Activated CD4-positive, CD25-positive, alpha-beta regulatory T cell (primary cell): ENCODE measurements at places on chromosomes 12 and 14.

DNA sequence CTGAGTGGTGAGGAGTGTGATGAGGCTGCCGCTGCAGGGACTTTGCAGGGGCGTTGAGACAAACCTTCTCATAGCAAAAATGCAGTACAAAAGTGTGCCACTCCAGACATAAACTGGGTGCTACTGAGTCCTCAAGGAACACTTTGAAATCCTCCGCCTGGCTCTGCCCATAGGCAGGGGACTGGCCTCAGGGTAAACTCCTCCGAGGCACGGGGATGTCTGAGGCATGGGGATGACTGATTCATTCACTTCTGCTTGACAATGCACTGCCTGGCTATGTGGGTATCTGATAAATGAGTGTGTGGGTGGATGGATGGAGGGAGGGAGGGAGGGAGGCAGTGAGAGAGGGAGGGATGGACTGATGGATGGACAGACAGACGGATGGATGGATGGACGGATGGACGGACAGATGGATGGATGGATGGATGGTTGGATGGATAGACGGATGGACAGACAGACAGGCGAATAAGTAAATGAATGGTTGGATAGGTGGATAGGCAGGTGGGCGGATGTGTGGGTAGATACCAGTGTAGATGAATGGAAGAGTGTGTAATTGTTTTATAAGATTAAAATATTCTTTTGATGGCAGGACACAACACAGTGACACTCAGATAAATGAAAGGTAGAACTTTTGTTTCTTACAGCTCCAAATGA is 2.1 kb upstream of the BDKRB2 start:
- no peak for DNase-seq

- DNase-seq, result no peak
Observed at GRCh38 chr12:112190231-112191025, 65.1 kb downstream of the TRAFD1 start.

GRCh38 chr14:61051051-61051450 is 70.0 kb downstream of the SLC38A6 start:
- DNase-seq, result no peak

DNA sequence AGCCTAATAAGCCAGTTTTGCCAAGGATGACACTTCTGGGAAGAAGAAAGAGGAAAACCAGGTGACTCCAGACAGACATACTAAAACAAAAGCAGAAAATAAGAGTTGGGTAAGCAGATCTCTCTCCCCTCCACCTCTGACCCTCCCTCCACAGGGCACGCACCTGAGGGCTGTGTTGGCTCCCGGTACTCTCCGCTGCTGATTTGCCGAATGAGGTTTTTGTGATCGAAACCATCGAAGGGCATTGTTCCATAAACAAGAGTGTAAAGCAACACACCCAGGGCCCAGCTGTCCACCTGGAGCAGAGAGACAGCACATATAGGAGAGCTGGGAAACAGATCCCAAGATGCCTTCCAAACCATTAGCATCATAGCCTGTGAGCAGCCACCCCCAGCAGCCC is 68.1 kb downstream of the NUAK1 start:
- no peak for DNase-seq

DNA sequence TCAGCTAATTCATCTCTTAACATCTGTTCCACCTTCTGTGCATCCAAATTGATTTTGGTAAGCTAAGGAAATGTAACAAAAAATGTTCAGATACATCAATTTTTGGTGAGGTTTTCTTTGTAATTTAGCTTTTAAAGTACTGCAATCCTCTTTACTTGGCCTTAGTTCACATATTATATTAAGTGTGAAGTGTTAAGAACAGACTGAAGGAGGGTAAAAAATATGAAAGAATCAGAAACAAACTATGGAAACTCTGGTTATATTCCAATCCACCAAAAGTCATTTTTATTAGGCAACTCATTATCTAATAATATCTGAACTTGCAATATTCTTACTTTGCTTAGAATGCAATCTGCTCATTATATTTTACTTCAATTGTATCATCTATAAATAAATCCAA is 49.1 kb downstream of the CEP290 start:
- no peak for DNase-seq

- DNase-seq, result no peak
Observed at GRCh38 chr14:58265401-58265800, 20.8 kb downstream of the PSMA3 start.

GRCh38 chr12:33575346-33575745 is 135.7 kb upstream of the SYT10 start:
- no peak for DNase-seq

DNA sequence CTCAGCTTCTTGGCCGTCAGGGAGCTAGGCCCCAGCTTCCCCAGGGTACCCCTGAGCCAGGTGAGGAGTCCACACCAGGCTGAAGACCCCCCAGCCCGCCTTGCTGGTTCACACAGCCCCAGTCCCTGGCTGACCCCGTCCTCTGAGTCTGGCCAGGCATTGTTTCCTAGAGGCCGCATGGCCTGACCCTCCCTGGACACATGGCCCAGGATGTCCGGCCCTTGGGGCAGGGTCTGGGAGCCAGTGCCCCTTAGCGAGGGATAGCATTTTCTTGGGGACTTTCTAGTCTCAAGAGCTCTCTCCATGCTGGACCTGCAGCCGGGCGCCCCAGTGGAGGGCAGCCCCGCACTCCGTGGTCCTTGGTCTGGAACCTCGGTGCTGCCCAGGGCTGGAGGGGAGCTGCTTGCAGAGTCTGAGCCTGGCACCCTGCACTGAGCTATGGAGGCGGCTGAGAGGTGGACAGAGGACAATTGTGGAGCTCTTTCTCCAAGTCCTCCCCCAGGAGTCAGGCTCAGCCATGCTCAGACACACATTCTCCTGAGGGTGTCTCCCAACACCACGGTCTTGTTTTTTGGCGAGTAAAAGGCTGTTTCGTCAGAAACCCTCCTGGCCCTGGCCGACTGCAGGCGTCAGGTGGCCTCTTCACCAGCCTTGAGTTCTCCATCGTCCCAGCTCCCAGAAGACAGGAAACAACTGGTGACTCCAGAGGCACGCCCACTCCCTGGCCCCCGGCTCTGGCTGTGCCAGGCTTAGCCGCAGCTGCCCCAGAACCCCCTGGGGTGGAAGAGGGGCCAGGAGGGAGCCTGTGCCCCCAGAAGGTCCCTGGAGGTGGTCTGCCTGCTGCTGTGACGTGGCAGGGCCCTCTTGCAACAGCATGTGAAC is 17.6 kb upstream of the CRIP2 start:
- DNase-seq, result no peak

- DNase-seq, result no peak
Observed at GRCh38 chr12:65266408-65266807, 12.1 kb upstream of the MSRB3 start.

DNA sequence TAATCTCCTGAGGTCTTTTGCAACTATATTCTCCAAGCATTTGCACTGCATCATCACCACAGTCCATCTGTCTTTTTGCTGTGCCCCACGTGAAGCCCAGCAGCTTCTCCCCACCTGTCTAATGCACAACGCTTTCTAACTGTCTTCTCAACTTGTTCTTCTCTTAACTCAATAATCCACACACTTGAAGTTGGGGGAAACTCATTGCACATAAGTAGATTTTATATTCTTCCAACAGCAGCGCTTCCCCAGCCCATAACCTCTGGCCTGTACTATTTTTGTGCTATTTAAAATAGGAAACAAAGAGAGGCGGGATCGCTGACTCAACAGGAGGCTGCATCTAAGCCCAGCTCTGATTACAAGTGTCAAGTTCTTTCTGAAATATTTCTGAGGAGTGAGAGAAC is 226.7 kb downstream of the GXYLT1 start:
- no peak for DNase-seq

- DNase-seq, result no peak
Observed at GRCh38 chr12:62730649-62731048, 204.3 kb downstream of the PPM1H start.

DNA sequence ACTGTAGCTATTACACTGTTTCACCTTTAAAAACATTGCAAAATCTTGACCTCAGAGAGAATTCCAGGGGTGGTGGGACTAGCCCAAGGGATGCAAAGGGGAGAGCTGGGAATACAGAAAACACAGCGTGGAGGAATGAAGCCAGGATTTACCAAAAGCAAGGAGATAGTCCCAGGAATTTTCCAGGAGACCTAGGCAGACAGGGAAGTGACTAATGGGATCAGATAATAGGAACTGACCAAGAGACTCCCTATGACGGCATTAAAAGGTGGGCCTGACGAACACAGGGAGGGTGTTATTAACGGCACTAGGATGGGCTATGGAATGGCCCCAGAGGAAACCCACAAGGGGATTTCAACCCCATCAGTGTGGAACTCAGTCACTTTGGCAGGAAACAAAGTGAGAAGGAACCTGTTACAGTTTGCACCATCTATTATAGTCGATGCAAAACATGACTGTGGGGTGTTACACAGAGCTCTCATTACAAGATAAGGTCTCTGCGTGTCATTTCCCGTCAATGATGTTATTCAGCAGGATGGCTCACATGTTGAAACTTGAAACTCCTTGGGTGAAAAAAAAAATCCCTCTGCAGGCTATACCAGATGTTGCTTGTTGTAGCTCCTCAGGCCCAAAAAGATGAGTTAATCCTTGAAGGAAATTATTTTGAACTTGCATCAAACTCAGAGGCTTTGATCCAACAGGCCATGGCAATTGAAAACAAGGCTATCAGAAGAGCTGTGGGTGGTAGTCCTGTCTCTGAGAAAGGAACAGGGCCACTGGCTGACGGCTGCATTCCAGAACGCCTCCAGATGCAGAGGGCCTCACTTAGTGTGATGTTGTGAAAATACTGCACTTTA is 58.7 kb downstream of the DRAM1 start:
- DNase-seq, result no peak

DNA sequence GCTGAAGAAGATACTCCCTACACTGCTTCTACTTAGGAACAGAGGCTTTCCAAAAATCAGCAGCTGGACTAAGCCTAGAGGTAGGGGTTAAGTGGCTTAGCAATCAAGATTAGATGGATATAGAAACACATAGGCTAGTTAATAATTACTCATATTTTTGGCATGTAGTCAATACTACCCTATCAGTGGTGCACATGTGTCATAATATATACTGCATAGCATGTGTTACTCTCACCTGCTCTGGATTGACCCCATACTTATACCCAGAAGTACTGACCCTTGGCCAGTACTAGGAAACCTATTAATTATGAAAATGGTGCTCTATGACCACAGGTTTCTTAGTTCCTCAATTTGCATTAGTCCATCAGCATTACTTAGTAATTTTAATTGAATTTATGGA is 528.4 kb upstream of the LMO3 start:
- DNase-seq, result no peak

GRCh38 chr14:72332046-72332445 is 399.8 kb downstream of the RGS6 start:
- no peak for DNase-seq

DNA sequence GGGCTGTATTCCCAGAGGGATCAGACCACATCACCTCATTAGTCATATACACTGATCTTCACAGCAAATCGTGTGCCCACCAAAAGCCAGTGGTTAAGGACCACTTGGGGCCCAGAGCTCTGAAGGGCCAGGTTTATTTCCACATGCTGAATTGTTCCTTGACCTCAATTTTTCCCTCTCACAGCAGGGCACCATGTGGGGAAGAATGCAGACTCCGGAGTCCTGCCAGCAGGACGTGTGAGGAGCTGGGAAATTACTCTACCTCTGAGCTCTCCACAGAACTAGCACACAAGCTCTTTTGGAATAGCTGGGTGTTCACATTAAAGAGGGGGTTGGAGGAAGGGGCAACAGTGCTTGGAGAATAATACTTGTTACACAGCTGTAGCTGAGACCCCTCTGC is 57.6 kb upstream of the SEL1L start:
- DNase-seq, result no peak

DNA sequence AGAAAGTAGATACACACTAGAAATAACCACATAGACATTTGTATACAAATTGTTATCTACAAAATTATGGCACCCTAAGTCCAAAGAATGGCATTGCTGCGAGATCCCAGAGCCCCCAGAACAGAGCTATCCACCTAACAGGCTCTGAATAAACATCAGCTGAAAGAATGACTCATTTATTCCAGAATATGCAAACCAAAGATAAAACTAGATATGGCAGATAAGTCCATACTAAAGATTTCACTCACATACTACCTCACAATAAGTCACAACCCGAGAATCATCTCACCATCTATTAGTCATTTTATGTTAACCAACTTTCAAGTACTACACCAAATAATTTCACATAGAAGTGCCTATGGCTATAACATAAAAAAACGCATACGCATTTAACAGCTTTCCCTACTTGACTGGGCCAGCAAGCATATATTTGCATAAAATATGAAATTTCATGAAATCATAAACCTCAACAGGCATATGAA is 5.6 kb downstream of the CNIH1 start:
- no peak for DNase-seq

DNA sequence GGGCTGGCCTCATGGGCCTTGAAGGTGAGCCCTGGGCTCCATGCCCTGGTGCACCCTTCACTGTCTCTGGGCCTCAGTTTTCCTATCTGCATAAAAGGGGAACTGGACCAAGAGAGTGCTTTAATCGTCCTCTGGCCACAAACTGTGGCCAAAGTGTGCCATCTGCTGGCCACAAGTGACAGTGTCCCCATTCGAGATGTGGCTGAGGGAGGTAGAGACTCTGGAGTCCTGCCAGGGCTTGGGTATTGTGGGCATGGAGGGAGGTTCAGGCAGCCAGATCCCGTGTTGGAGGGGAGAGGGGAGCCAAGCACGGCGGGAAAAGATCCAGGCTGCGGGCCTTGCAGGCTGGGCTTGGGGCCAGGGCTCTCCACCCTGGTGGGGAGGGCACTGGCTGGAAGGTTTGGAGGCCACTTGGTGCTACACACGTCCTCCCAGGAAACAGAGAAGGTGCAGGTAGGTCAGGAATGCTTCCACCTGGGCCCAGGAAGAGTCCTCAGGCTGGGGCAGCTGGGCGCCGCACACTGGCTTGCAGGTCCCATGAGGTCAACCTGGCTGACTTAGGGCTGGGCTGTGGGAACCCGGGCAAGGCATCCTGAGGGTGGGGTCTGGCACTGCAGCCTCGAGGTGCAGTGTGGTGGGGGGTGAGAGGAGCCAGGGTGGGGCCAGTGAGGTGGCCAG is 7.3 kb upstream of the KIF26A start:
- DNase-seq, result no peak

- no peak for DNase-seq
Observed at GRCh38 chr12:90013409-90013808, 304.8 kb upstream of the ATP2B1 start.

DNA sequence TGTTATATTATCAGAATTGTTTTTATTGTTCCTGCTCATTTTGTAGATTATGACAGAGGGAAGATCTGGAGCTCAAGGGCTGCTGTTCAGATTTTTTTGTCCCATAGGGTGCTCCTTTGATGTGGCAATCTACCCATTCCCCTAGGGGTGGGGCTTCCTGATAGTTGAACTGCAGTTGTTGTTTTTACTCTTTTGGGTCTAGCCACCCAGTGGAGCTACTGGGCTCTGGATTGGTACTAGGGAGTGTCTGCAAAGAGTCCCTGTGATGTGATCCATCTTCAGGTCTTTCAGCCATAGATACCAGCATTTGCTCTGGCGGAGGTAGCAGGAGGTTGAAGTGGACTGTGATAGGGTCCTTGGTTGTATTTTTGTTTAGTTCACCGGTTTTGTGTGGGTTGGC is 57.9 kb upstream of the SLCO1B1 start:
- no peak for DNase-seq

- no peak for DNase-seq
Observed at GRCh38 chr12:12449533-12450025, 92.7 kb downstream of the BORCS5 start.
